Activated CD4-positive, alpha-beta T cell treated with anti-CD3 and anti-CD28 coated beads, Interleukin-2, amount 50 U/mL, for 1 hour (primary cell): ENCODE measurements at places on chromosomes 6 and 20.

- DNase-seq, result peak; percentile 33
Observed at GRCh38 chr20:37564388-37565133, 36.9 kb upstream of the BLCAP start.

DNA sequence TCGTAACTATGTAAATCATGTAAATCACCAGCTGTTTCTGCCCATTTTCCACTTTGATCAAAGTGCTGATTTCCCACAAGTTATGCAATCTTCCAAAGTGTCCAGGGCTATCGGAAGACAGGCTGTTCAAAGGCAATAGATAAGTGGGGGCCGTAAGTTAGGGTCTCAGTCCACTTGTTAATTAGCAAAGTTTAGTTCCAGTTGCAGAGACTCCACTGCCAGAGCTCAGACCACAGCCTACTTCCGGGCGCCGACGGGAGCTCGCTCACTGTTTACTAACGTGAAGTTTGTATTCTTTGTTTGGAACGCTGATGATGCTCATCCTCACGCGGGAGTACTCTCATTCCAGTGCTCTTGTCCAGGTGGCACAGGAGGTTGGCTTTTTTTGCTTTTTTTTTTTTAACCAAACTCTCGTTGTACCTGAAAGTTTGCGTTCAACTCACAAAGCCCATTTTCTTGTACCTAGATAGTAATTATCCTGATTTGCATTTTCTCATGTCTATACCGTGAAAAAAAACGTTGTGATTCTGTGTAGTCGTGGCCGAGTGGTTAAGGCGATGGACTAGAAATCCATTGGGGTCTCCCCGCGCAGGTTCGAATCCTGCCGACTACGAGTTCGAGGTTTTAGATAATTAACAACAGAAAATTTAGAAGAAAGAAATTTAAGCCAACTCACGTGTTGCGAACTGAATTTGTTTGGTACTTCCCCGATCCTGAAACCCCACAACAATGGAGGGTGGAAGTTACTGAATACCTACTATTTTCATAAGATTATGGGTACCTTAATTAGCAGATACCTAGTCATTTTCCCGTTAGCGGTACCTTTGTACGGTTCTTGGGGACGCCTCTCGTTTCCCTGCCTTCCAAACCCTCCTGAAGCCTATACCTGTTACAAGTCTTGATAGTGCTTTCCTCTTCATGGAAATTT, 29.9 kb upstream of the ZNF184 start:
- DNase-seq, result peak; percentile 66

DNA sequence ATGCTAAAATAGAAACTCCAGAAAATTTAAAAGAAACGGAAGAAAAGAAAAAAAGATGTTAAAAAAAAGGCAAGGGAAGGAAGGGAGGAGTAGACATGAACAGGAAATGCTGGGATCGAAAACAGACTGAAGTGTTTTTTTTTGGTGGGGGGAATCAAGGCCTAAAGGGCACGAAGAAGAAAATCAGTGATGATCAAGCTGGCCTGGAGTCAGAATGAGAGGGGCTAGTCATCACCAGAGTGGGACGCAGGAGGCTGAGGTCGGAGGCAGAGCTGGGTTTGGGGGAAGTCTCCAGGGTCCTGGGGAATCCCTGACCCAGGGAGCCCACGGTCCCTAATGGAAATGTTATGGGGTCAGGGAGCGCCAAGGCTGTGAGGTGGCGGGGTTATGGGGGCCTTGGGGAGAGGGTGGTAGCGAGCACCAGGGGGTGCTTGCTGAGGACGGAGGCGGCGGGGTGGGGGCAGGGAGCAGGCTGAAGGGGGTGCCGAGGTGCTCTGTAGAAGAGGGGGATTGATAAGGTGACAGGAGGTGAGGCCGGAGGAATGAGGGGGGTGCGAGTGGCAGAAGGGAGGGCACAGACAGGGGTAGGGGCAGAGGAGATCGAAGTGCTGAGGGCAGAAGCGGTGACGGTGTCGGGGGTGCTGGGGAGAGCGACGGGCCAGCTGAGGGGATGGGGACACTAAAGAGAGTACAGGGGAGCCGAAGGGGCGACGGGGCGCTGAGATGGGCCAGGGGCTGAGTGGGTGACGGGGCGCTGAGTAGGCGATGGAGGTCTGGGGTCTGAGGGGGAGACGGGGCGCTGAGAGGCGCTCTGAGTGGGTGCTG, 684 bp downstream of the ZNFX1 start:
- peak; percentile 27 for DNase-seq

- no peak for DNase-seq
Observed at GRCh38 chr6:146472918-146473317, 70.7 kb upstream of the RAB32 start.

DNA sequence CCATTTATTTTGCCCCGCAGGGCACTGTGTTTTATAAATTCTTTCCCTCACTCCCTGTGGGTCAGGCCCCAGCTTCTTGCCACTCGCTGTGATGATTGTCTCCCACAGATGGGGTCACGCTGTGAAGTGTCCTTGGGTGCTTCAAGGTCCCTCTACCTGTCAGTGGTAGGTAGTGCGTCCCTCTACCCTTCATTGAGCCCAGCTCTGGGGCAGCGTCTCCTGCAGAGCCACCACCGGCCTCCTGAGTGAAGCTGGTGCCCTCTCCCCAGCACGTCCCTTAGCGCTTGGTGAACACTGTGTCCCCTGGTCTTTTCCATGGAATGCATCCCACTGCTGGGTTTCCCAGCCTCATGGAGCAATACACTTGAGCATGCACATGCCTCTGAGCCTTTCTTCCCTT, 108.2 kb downstream of the NRN1 start:
- DNase-seq, result no peak

GRCh38 chr6:134077301-134077700, 24.9 kb upstream of the SLC2A12 start:
- DNase-seq, result no peak

GRCh38 chr20:25308671-25309394, 60.9 kb downstream of the PYGB start:
- DNase-seq, result no peak

GRCh38 chr6:27280064-27280539, 32.0 kb downstream of the POM121L2 start:
- peak; percentile 9 for DNase-seq

GRCh38 chr20:37344506-37345338, 1.2 kb upstream of the SRC start:
- no peak for DNase-seq

DNA sequence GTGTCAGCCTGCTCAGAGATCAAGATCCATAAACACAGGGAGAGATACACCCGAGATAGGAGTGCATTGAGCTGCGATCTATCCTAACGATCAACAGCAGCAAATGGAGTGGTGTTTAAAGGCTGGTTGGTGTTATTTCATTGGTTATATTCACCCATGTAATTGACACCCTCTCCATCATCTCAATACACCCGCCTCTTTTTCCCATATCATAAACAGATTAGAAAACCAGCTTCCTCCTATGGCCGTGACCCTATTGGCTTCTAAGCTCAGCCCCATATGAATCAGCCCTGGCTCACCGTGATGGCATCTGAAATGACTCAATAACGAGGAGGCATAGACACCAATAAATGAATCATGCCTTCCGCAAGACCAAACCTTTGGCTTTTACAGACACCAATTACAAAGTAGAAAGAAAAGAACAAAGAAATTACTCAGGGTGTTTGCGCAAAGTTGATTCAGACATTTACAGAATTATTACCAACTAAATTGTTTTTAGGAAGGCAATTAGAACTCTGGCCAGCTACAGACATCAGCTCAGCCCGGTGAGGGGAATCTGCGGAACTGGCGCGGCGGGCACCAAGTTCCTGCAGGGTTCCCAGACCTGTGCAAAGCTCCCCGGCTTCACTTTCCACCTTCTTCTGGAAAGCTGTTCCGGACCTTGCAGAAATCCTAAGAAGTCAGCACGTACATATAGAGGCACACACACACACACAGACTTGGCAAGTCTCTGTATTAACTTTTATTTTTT, 11.5 kb downstream of the PMEPA1 start:
- DNase-seq, result peak; percentile 38

DNA sequence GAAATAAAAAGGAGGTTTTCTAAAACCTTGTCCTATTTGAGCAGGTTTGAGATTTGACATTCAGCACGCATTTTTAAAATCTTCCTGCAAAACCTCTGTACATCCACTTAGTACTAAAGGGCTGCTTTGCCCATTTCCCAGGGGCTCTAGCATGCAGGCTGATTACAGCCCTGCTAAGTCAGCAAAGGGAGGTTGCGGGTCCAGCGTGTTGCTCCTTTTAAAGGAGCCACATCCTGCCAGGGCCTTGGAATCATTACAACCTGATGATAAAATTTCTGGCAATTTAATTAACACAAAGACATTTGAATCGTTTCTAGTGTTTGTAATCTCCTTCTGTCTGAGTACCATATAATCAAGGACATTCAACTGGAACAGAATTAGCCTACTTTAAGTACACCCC, 455.1 kb upstream of the CITED2 start:
- DNase-seq, result no peak

DNA sequence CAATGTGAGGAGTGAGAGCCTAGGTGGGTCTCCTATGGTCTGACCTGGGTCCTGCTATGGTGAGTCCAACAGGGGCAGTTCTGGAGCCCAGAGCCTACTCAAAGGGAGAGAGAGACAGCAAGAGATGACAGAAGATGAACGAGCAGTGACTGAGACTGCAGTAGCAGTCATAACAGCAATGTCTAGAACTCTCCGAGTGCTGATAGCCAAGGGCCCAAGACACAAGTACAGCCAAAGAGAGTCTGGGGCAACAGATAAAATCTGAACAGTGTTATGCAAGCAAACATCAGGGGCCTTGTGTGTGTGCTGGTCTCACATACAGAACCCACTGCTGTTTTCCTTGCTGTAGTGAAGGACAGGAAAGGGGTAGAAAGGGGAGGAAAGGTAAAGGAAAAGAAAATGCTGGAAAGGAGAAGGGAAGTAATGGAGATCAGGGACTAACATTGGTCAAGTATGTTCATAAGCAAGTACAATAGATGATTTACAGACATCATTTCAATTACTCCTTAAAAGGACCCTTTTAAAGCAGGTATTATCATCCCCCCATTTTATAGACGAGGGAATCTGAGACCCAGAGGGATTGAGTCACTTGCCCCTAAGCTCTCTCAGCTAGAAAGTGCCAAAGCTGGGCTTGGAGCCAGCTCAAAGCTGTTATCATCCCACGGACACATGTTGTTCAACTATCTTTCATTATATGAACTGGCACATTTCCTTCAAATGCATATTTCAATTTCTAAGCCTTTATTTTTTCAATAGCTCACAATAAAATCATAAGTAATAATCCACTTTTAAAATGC, 182.3 kb upstream of the RAB32 start:
- no peak for DNase-seq

GRCh38 chr6:48835421-48835958, 627.6 kb downstream of the MMUT start:
- no peak for DNase-seq

DNA sequence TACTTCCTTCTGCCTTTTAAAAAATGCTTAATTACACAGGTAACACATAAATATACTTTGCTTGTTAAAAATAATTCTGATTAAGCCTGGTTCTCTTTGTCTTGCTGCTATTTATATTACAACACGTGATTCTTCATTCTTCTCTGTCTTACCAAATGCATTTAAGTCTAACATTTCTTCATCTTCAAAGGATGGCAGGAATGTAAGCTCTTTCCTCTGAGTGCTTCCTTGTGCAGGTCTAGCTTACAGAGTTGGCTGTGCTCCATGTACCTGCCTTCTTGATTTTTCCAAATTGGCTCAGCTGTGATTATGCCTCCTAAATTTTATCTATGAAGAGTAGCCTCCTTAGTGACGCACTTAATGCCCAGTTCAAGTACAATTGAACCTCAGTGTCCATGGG, 44.4 kb downstream of the RNF144B start:
- DNase-seq, result no peak

DNA sequence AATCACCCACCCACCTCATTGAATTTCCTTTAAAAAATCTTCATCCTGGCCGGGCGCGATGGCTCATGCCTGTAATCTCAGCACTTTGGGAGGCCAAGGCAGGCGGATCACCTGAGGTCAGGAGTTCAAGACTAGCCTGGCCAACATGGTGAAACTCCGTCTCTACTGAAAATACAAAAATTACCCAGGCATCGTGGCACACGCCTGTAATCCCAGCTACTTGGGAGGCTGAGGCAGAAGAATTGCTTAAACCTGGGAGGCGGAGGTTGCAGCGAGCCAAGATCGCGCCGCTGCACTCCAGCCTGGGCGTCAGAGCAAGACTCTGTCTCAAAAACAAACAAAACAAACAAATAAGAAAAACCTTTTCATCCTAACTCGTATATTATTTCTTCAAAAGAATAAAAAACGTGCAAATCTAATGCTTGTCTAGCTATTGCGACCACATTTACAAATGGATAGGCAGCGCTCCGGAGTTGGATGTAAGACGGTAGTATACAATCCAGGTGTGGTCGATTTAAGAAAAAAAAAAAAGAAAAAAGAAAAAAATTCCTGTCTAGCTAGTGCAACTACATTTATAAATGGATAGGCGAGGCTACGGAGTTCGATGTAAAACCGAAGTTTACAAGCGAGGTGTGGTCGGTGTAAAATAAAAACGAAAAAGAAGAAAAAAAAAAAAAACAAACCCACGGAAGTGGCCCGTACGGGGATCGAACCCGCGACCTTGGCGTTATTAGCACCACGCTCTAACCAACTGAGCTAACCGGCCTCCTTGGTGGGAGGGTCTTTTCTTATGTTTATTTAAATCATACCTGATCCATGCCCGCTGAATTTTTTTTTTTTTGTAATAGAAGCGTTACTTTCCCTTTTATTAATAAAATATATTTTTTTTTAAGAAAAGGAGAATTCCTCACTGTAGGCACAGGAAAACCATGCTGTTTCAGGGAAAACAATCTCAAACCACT, 70.7 kb upstream of the PRSS16 start:
- peak; percentile 68 for DNase-seq

DNA sequence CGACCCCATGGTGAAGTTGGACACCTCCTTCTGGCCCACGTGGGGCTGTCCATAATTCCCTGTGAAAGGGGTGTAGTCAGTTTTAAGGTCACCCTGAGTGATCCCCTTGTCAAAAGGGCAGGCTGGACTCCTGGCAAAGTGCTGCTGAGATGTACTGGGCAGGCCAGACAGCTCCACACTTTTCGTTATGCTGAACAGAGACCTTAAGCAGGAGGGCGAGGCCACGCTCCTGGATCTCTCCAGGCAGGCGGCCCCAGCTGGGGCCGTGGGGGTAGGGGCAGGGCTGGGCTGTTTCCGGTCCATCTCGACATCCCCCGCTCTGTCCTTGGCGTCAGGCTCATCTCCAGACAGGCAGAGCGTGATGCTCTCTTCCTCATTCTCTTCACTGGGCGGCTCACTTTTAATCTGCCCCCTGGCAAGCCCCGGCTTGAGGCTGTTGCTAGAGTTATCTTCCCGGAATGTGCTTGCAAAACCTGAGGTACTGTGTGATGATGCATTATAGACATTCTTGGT, 56.7 kb downstream of the GJA10 start:
- DNase-seq, result no peak

GRCh38 chr20:40168981-40169620, 519.9 kb downstream of the MAFB start:
- no peak for DNase-seq

GRCh38 chr6:119128252-119128912, 49.9 kb upstream of the FAM184A start:
- no peak for DNase-seq

GRCh38 chr6:52136055-52136454, 48.6 kb upstream of the PKHD1 start:
- no peak for DNase-seq

GRCh38 chr6:13457577-13457976, 29.8 kb downstream of the GFOD1 start:
- no peak for DNase-seq
